Activated CD8-positive, alpha-beta memory T cell treated with anti-CD3 and anti-CD28 coated beads, Interleukin-2, amount 50 U/mL, for 4 hours (primary cell): ENCODE measurements at places on chromosomes 2 and 18.

DNA sequence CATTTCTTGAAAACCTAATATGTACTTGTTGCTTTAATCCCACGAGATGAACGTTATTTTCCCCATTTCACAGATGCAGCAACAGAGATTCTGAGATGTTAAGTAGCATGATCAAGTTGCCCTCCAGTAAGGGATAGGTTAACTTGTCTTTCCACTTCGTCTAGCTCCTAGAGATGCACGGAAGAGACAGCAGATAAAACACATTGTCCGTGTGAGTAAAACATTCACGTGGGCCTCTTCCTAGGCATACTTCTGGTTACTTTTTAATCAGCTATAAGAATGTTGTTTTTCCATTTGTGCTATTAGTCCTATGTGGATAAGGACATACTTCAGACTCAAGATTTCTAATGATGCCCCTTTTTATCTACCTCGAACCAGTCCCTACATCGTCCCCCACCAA is 1.2 kb upstream of the ARHGAP28 start:
- DNase-seq, result no peak

DNA sequence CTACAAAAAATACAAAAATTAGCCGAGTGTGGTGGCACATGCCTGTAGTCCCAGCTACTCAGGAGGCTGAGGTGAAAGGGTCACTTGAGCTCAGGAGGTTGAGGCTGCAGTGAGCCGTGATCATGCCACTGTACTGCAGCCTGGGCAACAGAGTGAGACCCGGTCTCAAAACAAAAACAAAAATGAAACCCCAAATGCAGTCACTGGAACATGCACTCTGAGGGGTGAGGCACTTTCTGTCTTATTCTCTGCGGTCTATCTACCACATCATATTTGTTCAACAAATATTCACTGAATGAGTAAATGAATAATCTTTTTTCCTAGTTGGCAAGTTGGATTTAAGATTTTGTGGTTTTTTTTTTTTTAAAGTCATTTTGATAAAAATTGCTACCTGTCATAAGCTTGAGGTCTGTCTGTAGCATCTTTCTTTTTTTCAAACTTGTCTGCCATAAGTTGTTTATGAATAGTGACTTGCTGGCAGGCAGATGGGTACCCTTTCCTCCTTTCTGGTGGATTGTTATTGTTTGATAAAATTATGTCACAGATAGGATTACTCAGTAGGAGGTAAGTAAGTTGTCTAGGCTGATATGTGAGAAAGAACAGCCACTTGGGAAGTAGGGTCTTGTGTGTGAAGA is 11.8 kb downstream of the CHRNA1 start:
- DNase-seq, result no peak

DNA sequence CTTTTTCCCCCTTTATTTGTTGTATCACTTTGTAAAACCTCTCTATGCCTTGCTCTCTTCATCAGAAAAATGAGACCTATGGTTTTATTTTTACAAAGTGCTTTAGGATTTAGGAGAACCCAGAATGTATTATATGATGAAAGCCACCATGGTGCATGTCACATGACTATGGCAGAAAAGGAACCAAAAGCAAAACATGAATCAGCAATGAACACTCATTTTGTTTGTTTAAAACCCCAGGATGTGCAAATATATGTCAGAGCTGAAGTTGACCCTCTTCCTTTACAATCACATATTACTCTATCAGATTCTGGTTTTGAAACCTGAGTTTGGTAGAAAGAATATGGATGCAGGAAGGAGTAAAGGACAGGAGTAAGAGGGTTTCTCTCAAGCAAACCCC is 70.0 kb downstream of the FIGN start:
- DNase-seq, result no peak

GRCh38 chr2:156136566-156136965 is 196.0 kb downstream of the NR4A2 start:
- no peak for DNase-seq

GRCh38 chr18:60047556-60047955 is 147.8 kb downstream of the PMAIP1 start:
- DNase-seq, result no peak

DNA sequence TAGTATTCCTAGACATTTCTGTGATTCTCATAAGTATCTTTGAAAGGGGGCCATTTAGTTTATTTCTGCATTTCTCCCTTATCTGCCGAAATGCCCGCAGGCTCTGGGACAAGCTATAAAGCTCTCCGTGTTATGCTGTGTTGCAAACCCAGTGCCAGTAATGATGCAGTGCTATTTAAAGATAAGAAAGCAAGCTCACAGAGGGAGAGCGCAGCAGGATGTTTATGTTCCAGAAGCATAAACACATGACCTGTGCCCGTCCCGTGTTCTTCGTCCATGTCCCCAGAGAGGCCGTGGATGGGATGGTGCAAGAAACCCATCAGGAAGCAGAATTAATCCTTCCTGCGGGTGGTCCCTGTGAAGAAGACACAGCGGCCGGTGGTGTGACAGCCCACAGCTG is 99.4 kb downstream of the NEDD4L start:
- no peak for DNase-seq

GRCh38 chr2:18047213-18047611 is 168.7 kb downstream of the KCNS3 start:
- DNase-seq, result no peak

GRCh38 chr2:38390947-38391346 is 13.9 kb upstream of the ATL2 start:
- no peak for DNase-seq

GRCh38 chr18:29594493-29594892 is 1417.6 kb upstream of the CDH2 start:
- DNase-seq, result no peak

DNA sequence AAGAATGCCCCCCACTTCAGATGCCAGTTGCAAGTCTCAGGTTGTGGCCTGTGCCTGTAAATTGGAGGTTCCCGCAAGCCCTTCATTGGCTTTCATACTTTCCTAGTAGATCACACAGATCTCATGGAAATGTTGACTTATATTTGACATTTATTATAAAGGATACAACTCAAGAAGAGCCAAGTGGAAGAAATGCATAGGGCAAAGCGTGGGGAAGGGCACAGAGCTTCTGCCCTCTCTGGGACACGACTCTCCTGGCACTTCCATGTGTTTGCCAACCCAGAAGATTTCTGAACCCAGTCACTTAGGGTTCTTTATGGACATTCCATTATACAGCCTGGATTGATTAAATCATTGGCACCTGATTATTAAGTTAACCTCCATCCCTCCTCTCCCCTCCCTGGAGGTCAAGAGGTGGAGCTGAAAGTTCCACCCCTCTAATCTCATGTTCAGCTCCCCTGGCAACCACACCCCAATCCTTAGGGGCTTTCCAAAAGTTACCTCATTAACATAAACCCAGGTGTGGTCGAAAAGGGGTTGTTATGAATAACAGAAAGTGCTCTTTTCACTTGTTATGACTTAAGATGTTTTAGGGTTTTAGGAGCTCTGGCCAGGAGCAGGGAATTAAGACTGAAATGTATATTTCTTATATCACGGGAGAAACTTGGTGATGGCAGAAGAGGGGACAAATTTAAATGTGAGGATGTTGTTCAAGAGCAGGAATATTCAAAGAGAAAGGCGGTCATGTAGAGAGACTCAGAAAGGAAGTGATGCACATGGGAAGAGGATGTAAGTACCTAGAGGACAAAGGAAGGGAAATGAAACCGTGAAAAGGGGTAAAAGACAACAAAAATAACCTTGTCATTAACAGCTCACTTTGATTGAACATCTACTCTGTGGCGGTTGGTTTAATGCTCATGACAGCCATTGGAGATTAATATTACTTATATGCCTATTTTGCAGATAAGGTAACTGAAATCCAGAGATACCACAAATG is 31.8 kb downstream of the SP100 start:
- DNase-seq, result no peak
